ENCODE measurements at places on chromosomes 4 and X.

GRCh38 chr4:8920289-8920965, 48.8 kb upstream of the HMX1 start:
- no peak for DNase-seq

- DNase-seq: no peak
These were observed 27.2 kb downstream of the EPGN start for GRCh38 chr4:74335341-74336021.

DNA sequence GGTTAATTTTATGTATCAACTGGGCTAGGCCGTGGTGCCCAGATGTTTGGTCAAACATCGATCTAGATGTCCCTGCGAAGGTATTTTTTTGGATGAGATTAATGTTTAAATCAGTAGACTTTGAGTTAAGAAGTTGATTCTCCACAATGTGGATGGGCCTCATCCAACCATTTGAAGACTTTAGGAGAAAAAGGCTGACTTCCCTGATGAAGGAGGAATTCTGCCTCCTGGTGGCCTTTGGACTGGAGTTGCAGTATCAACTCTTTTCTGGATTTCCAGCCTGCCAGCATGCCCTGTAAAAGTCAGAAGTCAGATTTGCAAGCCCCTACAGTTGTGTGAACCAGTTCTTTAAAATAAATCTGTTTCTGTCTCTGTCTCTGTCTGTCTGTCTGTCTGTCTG, 91.4 kb downstream of the STK32B start:
- DNase-seq: no peak

DNA sequence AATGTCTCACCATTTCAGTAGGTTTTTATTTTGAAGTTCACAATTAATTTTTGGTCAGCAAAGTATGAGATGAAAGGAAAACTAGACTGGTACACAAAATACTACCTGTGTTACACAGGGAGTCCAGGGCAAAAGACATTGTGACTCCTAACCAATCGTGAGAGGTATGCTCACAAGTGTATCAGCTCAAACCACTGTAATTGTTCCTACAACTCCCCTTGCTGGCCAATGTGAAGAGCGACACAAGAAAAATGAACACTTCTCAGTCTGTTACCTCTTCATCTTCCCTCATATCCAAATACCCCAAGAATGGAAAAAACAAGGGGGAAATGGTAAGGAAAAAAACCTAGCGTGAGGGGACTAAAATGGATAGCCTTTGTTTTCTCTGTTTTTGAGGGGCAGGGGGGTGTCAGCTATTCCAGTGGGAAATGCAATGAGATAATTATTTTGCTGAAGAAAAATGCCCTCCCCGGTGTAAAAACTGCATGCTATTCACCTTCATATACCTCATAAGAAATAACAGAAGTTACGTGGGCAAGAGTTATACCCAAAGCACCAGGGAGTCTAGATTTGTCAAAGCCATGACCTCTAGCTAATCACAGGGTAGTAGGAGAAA, 30.6 kb upstream of the NSUN7 start:
- peak; percentile 66 for DNase-seq

DNA sequence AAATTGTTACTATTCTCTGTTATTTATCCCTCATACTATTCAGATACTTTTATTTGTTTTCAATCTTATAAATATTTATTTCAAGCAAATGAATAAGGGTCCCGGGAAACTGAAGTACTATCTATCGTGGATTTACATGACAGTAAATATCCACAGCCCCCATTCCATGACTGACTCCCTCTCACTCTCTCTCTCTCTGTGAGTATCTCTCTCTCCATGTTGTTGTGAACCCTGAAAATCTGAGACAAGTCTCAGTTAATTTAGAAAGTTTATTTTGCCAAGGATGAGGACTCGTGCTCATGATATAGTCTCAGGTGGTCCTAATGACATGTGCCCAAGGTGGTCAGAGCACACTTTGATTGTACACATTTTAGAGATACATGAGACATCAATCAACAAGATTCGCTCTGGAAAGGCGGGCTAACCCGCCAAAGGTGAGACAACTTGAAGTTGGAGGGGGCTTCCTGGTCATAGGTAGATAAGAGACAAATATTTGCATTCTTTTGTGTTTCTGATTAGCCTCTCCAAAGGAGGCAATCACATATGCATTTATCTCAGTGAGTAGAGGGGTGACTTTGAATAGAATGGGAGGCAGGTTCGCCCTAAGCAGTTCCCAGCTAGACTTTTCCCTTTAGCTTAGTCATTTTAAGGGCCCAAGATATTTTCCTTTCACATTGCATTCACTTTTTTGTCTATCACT, 986.4 kb downstream of the NLGN4X start:
- DNase-seq: no peak

DNA sequence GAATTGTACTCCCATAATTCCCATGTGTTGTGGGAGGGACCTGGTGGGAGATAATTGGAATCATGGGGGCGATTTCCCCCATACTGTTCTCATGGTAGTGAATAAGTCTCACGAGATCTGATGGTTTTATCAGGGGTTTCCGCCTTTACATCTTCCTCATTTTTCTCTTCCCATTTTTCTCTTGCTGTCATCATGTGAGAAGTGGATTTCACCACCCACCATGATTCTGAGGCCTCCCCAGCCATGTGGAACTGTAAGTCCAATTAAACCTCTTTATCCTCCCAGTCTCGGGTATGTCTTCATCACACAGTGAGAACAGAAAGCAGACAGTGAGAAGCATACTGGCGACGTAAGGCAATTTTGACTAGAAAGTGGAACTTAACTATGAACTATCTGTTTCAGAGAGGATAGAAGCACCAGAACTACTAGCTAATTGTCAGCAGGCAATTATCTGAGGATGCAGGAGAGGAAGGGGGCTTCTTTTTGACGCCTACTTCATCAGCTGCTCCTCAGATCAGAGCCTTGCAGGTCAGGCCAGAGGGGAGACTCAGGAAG, 8.5 kb upstream of the GPR50 start:
- no peak for DNase-seq

DNA sequence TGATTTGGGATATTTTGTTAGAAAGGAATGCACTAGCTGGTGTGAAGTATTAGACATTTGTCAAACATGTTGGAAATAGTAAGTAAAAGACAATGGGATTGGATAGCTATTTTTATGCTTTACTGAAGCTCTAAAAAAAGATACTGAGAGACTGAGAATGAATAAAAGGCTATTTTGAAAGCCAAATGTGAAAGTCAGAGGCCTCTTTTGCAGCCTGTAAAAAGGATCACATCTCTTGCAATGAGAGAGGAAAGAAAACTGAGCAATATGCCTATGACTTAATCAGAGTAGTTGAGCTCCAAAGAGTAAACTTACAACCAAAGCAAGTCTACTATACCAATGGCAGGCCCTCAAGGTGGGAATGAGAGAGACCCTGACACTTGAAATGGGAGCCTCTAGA, 212.6 kb upstream of the LCORL start:
- no peak for DNase-seq

DNA sequence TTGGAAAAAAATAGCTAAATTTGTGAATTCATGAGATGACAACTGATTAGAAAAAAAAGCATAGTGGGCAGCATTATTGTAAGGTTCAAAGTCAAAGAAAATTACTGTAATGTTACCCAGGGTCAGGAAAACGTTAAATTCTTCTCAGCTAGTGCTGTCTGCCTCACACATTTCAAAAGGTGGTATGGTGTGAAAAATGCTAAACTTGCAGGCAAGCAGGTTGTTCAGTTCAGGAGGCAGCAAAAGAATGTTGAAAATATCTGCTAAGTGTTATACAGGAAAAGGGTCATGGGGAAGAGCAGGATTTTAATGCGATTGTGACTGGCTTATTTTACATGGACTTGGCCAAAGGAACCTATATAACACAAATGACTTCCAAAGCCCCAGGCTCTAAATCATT, 232.5 kb upstream of the NDST3 start:
- no peak for DNase-seq

DNA sequence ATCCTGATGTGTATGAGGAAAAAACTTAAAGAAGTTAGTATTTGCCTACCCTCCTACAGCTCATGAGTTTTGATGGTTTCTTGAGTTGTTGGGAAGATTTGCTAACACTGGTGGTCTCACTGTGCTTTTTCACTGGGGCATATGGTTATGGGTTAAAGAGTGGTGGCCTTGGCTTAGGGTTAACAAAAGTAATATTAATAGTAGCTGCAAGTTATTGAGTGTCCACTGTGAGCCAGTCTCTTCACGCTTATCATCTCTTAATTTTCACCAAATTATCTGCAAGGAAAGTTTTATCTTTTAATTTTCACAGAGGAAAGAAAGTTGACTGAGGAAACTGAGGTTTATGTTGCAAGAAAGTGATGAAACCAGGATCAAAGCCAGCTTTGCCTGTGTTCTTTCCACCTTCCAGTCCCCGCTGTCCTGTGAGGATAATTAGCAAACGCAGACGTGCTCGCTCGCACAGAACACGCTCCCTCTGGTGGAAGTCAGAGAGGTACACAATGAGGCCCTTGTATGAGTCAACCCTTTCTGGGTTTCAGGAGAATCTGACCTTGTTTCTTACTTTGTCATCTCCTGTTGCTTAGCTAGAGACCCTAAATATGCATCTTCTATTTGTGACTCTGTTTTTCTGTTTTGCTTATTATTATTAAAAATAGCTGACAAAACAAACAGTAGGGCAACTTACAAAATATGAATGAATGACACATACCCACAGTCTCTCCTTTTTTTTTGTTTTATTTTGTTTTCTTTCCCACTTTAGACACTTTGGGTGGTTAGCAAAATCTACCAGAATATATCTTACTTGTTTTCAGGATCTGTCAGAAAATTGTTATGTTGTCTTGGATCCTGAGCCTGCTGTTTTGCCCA, 94.3 kb downstream of the DDIT4L start:
- peak; percentile 36 for DNase-seq

DNA sequence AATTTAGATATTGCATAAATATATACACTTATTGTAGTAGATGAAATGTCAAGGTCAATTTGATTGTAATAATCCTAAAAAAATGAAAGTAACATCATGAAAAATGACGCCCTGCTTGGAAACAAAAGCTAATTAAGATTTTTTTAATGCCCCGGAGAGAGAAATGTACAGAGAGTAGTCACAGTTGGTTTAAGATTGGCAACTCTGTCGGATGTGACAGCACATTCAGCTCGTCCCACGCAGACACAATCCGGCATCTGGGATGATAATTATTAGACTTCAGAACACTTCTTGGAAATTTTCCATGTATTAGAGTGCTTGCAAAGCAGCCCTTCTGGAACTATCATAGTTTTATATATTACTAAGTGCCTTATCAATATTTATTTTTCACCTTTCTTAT, 478.0 kb downstream of the PDHA2 start:
- DNase-seq: no peak

DNA sequence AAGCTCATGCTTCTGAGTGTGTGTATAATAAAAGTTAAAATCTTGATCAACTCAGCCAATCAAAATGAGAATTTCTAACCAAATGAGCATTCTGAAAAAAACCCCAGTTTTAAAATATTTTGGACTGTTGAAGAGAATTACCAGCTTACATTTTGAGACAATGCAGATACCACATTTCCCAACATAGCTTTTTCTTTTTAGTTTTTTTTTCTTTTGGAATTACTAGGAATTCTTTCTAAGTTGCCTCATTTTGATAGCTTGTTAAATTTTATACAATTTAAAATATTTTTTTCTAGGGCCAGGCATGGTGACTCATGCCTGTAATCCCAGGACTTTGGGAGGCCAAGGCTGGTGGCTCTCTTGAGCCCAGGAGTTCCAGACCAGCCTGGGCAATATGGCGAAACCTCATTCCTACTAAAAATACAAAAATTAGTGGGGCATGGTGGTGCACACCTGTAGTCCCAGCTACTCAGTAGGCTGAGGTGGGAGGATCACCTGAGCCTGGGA, 2.2 kb downstream of the RP2 start:
- no peak for DNase-seq

- no peak for DNase-seq
These were observed 316.9 kb upstream of the AMOT start for GRCh38 chrX:113157496-113157895.

- DNase-seq: no peak
These were observed 76.1 kb downstream of the ARHGAP6 start for GRCh38 chrX:11589641-11590040.

- no peak for DNase-seq
These were observed 34.6 kb downstream of the CNKSR2 start for GRCh38 chrX:21408788-21409187.

DNA sequence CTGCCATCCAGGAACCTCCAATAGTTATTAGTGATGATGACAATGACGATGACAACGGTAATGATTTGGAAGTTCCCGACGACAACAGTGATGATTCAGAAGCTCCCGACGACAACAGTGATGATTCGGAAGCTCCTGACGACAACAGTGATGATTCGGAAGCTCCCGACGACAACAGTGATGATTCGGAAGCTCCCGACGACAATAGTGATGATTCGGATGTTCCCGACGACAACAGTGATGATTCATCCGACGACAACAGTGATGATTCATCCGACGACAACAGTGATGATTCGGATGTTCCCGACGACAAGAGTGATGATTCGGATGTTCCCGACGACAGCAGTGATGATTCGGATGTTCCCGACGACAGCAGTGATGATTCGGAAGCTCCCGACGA, 14.7 kb downstream of the CXCR3 start:
- DNase-seq: no peak

DNA sequence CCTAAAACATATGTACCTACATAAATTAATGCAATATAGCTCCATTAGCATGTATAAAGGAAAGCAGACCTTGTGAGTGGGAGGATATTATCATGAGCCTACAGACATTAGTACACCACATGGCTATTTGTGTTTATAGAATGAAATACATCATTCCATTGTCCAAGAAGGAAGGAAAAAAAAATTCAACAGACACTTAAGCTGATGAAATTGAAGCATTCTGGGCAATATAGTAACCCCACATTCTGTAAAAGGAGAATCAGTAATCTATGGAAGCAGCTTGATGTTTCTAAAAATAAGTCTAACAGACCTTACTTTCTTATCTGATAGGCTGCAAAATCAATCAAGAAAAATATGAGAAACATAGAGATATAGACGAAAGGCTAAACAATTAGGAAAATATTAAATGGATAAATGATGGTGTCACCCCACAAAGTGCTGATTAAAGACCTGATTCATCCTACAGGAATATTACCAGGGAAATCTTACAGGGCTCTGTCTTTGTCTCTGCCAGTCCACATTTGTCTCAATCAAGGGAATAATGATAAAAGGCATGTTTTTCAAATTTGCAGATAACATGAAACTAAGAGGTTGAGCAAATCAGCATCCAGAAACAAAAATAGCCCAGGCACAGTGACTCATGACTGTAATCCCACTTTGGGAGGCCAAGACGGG, 76.8 kb downstream of the COMMD8 start:
- DNase-seq: no peak

- no peak for DNase-seq
These were observed 177.7 kb downstream of the RBM46 start for GRCh38 chr4:154958621-154959358.

DNA sequence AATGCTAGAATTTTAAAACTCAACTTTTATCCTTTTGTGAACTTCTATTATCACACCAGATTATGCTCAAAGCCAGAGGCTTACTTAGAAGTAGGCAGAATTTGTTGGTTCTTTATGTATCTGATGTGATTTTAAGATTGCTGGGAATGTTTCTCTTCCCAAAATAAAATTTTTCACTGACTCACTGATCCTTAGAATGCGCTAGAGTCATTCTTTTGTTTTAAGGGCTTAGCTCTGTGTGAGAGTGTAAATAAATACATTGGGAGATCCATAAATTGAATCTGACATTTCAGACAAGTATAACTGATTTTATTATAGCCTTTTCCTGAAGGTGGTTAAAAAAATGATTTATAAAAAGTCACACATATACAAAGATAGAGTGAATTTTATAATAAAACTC, 101.3 kb downstream of the LARP1B start:
- DNase-seq: no peak
